ENCODE measurements at places on chromosomes 12 and 14. TPM values are rescaled to one million over a fixed set of nuclear protein-coding genes. Genes with fewer than 3 reads are reported as not detected.

GRCh38 chr12:110199339-110200123 lies 75.4 kb downstream of the IFT81 start:
- peaks cover 6% of the 10 kb centered on the region for H3K36me3 ChIP-seq
- H3K4me1 ChIP-seq, result peaks cover 6% of the 10 kb centered on the region
- no peak overlapping the region for H3K4me3 ChIP-seq
- DNase-seq, result no peak

DNA sequence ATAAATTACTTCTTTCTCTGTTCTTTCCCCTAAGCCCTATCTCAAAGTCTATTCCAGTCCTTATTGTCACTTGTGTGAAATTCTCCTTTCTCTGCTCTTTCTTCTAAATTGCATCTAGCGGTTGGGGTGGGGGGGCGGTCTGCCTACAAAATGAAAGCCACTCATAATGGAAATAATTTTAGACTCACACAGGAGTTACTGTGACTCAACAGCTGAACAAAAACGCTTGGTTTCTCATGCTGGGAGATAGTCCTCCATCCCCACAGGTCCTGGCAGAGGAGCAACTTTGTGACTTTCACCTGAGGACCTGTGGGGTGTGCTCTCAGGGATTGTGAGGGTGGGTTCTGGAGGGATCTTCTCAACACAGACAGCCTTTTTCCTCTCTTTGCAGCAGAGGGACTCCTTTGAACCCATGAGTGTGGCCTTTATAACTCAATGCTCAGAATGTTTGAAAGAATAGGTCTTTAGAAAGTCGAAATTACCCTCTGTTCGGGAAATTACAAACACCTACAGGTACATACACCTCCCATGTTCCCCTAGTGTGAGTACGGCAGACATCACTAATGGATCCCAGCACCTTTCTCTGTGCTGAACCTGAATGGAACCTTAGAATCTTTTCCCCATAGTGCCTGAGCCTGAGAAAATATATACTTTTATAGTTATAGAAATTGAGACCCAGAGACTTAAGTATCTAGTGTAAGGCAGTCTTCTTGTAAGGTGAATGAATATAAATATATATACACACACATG lies 109.7 kb downstream of the CHST11 start:
- DNase-seq, result no peak
- H3K27me3 ChIP-seq, result no peaks in the 10 kb centered on the region
- H3K4me3 ChIP-seq, result no peak overlapping the region
- no peak overlapping the region for H3K27ac ChIP-seq

GRCh38 chr14:68649476-68650189 lies 143.2 kb downstream of the ZFP36L1 start:
- H3K4me3 ChIP-seq, result no peak overlapping the region
- DNase-seq, result peak; percentile 12
- H3K4me1 ChIP-seq, result no peaks in the 10 kb centered on the region
- no peaks in the 10 kb centered on the region for H3K36me3 ChIP-seq
- no peak overlapping the region for H3K27ac ChIP-seq
- no peaks in the 10 kb centered on the region for H3K27me3 ChIP-seq

GRCh38 chr12:53159195-53159839 lies 21.2 kb upstream of the ZNF740 start:
- peak; percentile 75 for DNase-seq
- no peaks in the 10 kb centered on the region for H3K4me1 ChIP-seq
- H3K4me3 ChIP-seq, result no peak overlapping the region
- H3K36me3 ChIP-seq, result no peaks in the 10 kb centered on the region
- peak overlapping the region; percentile 6 for H3K27ac ChIP-seq

DNA sequence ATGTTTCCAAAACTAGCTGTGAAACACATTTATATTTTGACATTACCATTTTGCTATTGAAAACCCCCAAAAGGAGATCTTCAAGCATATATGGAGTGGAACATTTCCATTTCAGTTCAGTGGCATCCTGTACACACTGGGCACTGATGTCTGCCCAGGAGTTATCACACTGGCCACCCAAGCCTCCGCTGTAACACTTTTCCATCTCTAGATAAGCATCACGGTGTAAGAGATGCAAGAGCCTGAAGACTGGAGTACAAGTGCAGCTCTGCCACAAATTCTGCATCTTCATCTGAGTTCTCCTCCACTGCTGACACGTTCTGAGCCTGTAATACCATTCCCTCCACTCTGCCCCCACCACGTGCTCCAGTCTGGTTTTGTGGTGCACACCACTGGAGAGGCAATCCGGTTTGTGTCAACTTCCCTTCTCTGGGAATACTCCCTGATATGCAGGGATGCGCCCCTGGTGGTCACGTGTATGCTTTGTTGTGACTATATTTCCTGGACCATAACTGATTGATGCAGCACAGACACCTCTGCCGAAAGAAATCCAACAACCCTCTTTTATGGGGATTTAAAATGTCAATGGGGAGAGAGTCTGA lies 12.7 kb downstream of the SPTLC2 start:
- no peak overlapping the region for H3K27ac ChIP-seq
- no peaks in the 10 kb centered on the region for H3K36me3 ChIP-seq
- no peaks in the 10 kb centered on the region for H3K4me1 ChIP-seq
- DNase-seq, result no peak
- no peak overlapping the region for H3K4me3 ChIP-seq

DNA sequence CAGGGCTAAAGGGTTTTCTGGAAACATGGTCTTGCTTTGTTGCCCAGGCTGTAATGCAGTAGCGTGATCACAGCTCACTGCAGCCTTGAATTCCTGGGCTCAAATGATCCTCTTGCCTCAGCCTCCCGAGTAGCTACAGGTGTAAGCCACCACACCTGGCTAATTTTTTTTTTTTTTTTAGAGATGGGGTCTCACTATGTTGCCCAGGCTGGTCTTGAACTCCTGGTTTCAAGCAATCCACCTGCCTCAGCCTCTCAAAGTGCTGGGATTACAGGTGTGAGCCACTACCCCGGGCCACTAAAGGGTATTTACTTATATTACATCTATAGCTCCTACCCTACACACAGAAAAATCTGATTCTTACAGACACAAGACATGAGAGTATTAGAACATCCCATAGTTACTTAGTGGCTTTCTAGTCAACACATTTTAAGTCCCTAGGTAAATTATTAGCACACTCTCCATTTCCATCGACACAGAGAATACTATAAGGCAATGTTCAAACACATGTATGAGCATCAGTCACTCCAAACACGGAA lies 6.2 kb upstream of the DCAF11 start:
- no peak overlapping the region for H3K4me3 ChIP-seq
- H3K36me3 ChIP-seq, result no peaks in the 10 kb centered on the region
- peak overlapping the region; percentile 44 for H3K27ac ChIP-seq
- H3K4me1 ChIP-seq, result no peaks in the 10 kb centered on the region

- no peaks in the 10 kb centered on the region for H3K36me3 ChIP-seq
- DNase-seq, result no peak
- no peak overlapping the region for H3K27ac ChIP-seq
- no peaks in the 10 kb centered on the region for H3K27me3 ChIP-seq
- H3K4me1 ChIP-seq, result no peaks in the 10 kb centered on the region
- H3K4me3 ChIP-seq, result no peak overlapping the region
These were observed 275.2 kb downstream of the RAD51B start for GRCh38 chr14:68094752-68095151.

- no peak overlapping the region for H3K27ac ChIP-seq
- H3K36me3 ChIP-seq, result no peaks in the 10 kb centered on the region
- no peaks in the 10 kb centered on the region for H3K4me1 ChIP-seq
- DNase-seq, result no peak
These were observed 8.8 kb upstream of the ADGRD1 start for GRCh38 chr12:130944878-130945277.

DNA sequence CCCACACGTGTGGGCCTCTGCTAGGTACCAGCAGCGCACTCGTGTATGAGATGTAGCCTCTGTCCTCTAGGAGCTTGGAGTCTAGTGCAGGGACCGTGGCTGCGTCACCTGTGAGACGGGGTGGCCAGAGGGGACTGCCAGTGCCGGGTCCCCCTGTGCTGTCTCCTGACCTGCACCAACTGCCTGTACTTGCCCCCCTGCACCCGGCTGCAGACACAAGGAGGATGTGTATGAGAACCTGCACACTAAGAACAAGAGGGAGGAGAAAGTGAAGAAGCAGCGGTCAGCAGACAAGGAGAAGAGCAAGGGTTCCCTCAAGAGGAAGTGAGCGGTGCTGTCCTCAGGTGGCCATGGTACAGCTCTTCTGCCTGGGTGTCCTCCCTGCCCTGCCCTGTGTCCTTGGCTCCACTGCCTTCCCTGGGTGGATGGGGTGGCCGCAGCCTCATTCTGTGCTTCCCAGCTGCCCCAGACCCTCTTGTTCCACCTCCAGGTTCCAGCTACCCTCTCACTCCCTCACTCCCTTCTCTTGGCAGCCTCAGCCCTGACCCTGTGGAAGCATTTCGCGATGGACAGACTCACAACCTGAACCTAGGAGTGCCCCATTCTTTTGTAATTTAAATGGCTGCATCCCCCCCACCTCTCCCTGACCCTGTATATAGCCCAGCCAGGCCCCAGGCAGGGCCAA lies 9.6 kb downstream of the PTPN6 start:
- H3K4me1 ChIP-seq, result peaks cover 22% of the 10 kb centered on the region
- no peak for DNase-seq
- no peak overlapping the region for H3K4me3 ChIP-seq

GRCh38 chr12:43357141-43357540 lies 194.9 kb downstream of the ADAMTS20 start:
- DNase-seq, result no peak
- H3K4me1 ChIP-seq, result no peaks in the 10 kb centered on the region
- no peak overlapping the region for H3K27ac ChIP-seq
- H3K36me3 ChIP-seq, result no peaks in the 10 kb centered on the region
- no peaks in the 10 kb centered on the region for H3K27me3 ChIP-seq

DNA sequence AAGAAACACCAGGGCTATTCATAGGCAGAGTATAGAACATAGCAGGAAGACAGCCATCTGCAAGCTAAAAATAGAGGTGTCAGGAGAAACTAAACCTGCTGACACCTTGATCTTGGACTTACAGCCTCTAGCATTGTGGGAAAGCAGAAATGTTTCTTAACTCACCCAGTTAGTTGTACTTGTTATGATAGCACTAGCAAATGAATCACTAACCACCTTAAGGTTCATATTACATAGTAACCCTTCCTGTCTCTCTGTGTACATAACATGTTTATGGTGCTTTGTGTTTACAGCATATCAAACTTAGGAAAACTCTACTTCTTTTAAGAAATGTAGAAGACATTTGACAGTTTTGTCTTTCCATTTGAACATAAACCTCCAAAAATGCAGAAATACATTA lies 1031.3 kb downstream of the FSCB start:
- H3K27me3 ChIP-seq, result no peaks in the 10 kb centered on the region
- H3K4me1 ChIP-seq, result no peaks in the 10 kb centered on the region

DNA sequence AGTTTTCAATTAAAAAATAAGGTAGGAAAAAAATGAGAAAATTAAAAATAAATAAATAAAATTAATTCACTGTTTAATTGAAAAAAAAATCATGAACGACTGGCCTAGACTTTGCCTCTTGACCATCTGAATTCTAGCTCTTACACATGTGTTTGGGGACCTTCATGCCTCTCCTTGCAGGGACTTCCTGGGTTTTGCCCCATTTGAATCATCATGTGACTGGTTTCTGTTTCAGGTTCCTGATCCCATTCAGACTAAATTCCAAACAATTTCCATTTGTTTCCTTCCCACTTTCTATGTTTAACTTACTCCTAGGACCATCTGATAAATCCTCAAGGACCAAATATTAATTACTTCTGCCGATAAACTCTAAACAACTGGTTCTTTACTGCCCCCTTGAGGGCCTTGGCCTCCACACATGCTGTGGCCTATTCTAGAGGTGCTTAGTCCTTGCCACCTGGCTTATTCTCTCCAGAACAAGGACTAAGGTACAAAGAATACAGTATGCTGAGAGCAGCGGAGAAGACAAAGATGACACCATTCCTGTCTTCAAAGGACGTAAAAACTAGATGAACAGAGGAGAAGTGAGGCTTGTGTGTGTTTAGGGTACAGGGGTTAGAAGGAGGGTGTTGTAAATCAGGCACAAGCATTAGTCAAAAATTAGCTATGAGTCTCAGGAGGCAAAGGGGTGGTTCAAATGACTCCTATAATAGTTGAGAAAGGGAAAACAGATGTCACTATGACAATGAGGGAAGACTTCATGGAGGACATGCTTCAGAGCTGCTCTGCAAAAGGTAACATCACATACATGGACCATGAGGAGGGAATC lies 125.8 kb upstream of the AVPR1A start:
- DNase-seq, result no peak
- H3K36me3 ChIP-seq, result no peaks in the 10 kb centered on the region
- no peaks in the 10 kb centered on the region for H3K4me1 ChIP-seq
- H3K4me3 ChIP-seq, result no peak overlapping the region

GRCh38 chr12:57235017-57235727 lies 5.7 kb downstream of the SHMT2 start:
- no peak overlapping the region for H3K27ac ChIP-seq
- no peak for DNase-seq
- no peaks in the 10 kb centered on the region for H3K36me3 ChIP-seq

- H3K27me3 ChIP-seq, result no peaks in the 10 kb centered on the region
These were observed 149.5 kb downstream of the IPO8 start for GRCh38 chr12:30546121-30546520.

GRCh38 chr12:28253161-28253641 lies 62.9 kb downstream of the CCDC91 start:
- H3K4me3 ChIP-seq, result no peak overlapping the region
- H3K27ac ChIP-seq, result no peak overlapping the region
- DNase-seq, result no peak
- no peaks in the 10 kb centered on the region for H3K27me3 ChIP-seq
- H3K4me1 ChIP-seq, result no peaks in the 10 kb centered on the region

DNA sequence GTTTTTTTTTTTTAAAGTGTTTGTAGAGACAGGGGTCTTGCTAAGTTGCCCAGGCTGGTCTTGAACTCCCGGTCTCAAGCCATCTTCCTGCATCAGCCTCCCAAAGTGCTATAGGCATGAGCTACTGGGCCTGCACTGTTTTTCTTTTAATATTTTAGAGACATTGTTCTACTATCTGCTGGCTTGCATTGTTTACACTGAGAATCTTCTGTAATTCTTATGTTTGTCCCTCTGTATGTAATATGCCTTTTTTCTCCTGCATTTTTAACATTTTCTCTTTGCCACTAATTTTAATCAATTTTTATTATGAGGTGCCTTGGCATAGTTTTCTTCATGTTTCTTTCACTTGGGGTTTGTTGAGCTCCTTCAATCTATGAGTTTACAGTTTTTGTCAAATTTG lies 15.4 kb upstream of the BCAT1 start:
- H3K27ac ChIP-seq, result no peak overlapping the region
- no peaks in the 10 kb centered on the region for H3K36me3 ChIP-seq
- no peaks in the 10 kb centered on the region for H3K4me1 ChIP-seq
- no peak for DNase-seq

DNA sequence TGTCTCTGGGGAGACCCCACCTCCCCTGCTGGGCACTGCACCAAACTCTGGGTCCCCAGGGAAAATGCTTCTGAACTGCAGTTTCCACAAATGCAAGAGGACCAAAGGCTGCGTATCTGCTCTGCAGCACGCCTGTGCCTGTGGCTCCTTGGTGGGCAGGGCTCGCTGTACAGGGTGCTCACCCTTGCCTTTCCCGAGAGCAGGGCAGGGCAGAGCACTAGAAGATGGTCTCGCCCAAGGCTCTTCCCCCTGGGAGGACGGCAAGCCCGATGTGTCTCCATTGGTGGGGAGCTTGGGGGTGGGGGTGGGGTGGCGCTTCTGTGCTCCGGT lies 175.3 kb upstream of the RTL1 start:
- H3K36me3 ChIP-seq, result no peaks in the 10 kb centered on the region
- H3K27me3 ChIP-seq, result peaks cover 32% of the 10 kb centered on the region
- DNase-seq, result peak; percentile 10

Gene CACNA2D4
- total RNA-seq, result 10.2 TPM

Gene PRKCH
- total RNA-seq, result 41.3 TPM

Gene NPAS3
- total RNA-seq, result 0.96 TPM

Gene DIABLO
- total RNA-seq, result 48.2 TPM

Gene KLRC2
- total RNA-seq, result 2.0 TPM

Gene AKAP3
- total RNA-seq, result 2.2 TPM

Gene KCNC2
- total RNA-seq, result 1.3 TPM

Gene ANO2
- total RNA-seq, result 5.0 TPM
